Activated CD8-positive, alpha-beta memory T cell treated with anti-CD3 and anti-CD28 coated beads, Interleukin-2, amount 50 U/mL, for 48 hours (primary cell): ENCODE measurements at places on chromosomes 3 and 15.

DNA sequence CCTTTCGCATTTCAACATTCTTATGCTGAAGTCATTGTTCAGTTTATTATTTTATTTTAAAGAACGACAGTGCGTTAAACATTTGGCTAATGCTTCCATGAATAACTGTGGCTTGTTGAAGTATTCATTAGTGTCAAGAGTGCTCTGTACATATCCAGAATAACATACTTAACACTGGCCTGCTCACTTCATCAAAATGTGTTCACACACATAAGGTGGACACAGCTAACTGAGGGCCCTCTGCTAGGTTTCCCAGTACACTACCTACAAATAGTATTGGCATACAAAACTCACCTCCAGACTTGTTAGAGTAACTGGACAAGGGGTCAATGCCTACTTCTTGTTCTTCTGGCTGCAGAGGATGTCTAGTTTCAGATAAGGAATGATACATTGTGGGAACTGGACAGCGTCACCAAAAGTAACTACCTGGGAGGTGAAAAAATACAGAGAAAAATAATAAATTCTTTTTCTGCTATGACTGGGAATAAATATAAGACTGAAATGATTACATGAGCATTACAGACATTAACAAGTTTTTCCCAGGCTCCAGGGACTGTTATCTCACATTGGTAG, 234.2 kb downstream of the TBC1D5 start:
- no peak for DNase-seq

GRCh38 chr15:38225381-38225780, 27.3 kb upstream of the SPRED1 start:
- DNase-seq: no peak

DNA sequence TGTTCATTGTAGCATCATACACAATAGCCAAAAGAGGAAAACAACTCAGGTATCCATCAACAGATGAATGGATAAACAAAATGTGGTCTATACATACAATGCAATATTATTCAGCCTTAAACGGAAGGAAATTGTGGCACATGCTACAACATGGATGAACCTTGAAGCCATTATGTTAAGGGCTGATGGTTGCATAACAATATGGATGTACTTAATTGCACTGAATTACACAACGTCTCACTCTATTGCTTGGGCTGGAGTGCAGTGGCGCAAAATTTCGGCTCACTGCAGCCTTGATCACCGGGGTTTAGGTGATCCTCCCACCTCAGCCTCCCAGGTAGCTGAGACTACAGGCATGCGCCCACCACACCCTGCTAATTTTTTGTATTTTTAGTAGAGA, 7.0 kb upstream of the TMEM62 start:
- DNase-seq: no peak

GRCh38 chr15:71484080-71484479, 326.3 kb upstream of the NR2E3 start:
- no peak for DNase-seq

DNA sequence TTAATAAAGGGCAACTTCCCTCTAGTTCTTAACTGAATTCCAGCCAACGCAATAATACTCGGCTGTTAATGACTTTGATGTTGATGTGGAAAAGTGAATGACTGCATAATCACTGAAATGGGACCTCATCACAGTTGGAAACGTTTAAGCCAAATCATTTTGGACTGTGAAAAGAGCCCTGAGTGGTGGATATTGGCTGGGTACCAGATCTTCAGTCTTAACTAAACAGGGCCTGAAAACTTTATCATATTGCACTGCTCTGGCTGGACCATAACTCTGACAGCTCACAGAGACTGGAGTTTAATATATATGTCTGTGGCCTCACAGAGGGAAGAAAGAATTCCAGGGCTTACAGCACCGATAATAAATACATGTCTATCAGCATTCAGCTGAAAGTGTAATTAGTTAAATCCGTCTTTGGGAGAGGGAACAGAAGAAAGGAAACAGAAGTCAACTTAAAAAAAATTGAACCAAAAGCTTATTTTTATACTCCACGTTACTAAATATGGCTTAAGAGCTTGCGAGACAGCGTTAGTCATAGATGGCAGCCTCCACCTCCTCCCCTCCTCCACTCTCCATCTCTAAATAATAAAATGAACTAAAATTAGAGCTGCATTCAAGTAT, 222.3 kb upstream of the CDIN1 start:
- DNase-seq: no peak

DNA sequence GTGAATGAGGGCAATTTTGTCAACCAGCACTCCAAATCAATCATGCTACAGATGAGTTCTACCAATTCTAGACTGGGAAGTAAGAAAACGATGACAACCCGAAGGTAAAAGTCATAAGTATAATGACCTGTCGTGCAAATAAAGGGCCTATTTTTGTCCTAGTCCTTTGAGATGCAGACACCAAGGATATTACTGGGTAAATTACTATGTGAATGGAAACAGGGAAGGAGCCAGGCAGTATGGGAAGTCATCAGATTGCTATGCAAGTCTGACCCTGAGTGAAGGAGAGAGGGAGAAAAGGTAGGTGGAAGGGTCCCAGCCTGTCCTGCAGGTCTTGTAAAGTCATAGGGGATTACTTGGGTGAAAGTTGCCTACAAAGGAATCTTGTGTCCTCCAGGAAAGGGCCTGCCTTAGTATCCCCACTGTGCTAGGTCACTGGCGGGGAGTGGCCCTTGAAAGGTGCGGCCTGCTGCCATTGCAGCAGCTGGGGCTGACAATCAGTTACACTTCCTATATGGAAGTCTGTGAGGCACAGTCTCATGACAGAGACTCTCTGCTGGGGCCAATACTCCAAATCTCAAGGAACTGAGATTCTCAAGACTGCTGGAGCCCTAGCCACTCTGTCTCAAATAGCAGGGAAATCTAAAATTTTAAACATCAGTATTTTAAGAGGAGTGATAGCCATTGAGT, 149.9 kb upstream of the SLC2A2 start:
- no peak for DNase-seq

GRCh38 chr15:65071381-65071811, 3.6 kb upstream of the RASL12 start:
- no peak for DNase-seq

GRCh38 chr3:122563717-122564025, 429 bp downstream of the PARP9 start:
- DNase-seq: no peak

GRCh38 chr15:97684249-97684648, 276.3 kb upstream of the ARRDC4 start:
- DNase-seq: no peak

DNA sequence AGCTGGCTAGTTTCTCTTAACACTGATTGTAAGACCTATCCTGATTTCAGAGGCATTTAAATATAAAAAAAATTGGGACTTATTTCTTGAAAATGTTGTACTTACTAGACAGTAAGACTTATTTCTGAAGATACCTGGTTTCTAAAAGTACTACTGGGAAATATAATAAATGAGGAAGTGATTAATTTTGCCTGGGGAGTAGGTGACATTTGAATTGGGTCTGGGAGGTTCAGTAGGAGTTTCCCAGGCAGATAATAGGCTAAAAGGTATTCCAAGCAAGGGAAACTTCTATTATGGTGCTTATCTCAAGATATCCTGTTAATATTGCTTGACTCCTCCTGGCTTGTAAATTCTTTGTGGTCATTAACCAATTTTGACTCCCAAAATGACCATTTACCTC, 6.5 kb upstream of the IQGAP1 start:
- no peak for DNase-seq

GRCh38 chr15:64599716-64600115, 139.3 kb downstream of the ZNF609 start:
- peak; percentile 26 for DNase-seq

DNA sequence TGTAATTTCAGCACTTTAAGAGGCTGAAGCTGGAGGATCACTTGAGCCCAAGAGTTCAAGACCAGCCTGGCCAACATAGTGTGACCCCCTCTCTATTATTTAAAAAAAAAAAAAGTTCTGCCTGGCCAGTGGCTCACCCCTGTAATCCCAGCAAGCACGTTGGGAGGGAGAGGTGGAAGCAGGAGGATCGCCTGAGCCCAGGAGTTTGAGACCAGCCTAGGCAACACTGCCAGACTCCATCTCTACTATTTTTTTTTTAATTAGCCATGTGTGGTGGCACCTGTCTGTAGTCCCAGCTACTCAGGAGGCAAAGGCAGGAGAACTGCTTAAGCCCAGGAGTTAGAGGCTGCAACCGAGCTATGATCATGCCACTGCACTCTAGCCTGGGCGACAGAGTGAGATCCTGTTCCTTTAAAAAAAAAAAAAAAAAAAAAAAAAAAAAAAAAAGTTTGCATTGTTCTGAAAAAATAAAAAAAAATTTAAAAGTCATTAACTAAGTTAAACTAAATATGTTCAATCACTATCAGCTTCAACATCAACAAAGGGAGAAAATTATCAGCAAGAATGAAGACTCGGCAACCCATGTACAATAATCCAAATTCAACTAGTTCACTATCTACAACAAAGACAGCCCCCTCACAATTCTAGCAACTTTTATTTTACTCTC, 1.9 kb downstream of the RAF1 start:
- no peak for DNase-seq

DNA sequence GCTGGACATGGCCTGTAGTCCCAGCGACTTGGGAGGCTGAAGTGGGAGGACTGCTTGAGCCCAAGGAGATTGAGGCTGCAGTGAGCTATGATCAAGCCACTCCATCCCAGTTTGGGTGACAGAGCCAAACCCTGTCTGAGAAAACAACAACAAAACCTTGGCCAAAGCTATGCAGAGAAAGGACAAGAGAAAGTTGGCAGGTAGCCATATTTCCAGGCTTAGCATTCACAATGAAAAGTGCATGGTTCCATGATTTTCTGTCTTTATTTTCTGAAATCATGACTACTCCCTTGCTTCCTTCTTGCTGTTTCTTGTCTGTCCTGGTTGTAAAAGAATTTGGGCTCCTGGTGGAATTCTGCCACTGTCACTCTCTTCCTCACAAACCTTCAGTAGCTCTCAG, 284.6 kb upstream of the C2CD4B start:
- no peak for DNase-seq

DNA sequence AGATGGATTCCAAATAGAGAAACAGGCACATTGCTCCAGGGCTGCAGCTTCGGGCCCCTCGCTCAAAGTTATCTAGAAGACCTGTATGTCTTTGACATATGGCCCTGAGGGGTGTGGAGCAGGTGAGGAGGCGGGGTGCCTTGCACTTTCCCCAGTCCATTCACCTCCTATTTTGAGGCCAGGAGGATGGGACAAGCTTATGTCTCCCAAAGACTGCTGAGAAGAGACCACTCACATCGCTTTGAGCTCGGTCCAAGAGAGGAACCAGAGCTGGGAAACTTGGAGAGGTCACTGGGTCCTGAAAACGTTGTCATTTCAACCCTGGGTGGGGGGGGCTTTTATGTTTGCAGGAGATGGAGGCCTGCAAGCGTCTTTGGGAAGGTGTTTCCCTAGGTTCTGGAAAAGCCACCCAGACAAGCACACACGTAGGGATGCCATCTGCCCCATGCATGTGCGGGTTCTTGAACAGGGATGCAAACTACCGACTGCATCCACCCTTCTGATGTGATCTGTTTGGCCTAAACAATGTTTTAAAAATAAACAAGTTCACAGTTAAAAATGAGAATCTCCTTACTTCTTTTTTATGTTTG, 33.7 kb upstream of the SYNM start:
- peak; percentile 28 for DNase-seq

DNA sequence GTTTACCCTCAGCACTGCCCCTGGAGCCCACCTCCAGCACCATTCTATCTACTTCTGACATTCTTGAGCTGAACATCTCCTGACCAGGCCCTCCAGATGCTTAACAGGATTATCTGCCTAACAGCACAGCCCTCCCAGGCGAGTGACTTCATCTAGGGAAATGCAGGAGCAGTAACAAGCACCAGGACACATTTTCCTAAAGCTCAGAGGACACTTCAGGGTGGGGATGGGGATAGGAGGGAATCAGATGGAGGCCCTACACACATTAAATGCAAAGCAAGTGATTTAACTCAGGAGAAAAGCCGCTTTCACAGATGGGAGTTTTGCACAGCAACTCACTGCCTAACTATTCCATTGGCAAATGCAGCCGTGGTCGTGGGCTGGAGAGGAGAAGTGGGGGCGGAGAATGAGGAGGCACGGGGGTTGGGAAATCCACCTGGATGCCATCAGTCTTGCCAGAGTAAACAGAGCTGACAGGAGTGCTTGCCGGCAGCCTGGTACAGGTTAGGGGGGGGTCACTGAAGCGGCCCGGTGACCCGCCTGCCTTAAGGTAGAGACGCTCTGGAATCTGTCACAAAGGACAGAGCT, 21.3 kb upstream of the BNC1 start:
- no peak for DNase-seq
